ENCODE measurements at places on chromosomes 1 and 21.

DNA sequence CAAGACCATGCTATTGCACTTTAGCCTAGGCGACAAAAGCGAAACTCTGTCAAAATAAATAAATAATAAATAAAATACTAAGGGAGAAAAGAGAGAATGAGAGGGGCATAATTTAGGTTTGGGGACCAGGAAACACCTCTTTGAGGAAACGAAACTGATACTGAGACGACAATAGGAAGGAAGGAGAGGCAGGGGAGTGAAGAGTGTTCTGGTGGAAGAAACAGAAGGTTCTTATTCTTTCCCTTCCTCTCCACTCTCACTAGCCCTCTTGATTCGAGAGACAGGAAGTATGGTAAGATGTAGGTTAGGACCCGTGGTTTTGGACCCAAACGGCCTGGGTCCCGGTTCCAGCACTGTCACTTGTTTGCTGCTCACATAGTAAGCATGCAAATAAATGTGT lies 1.6 kb upstream of the NKAIN1 start:
- DNase-seq = no peak

GRCh38 chr1:9373619-9374018 lies 80.9 kb downstream of the SPSB1 start:
- DNase-seq = no peak

DNA sequence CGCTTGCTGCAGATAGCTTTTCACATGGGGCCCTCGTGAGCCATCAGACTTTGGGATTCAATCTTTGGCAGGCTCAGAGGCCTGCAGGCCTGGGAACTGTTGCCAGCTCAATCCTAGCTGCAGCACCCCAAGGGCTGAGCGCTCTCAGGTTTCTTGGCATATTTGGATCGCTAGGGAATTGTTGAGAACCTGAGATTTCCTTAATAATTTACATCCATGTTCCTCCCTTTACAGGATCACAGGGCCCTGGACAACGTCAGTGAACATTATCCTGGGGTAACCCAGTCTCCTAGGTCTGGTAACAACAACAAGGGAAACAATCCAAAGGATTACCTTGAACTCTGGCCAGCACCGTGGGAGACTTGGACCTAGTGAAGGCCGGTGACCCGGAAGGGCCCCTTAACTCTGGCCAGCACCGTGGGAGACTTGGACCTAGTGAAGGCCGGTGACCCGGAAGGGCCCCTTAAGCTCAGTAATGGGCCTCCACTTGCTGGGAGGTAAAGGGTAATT lies 49.3 kb upstream of the NEK2 start:
- DNase-seq = no peak

DNA sequence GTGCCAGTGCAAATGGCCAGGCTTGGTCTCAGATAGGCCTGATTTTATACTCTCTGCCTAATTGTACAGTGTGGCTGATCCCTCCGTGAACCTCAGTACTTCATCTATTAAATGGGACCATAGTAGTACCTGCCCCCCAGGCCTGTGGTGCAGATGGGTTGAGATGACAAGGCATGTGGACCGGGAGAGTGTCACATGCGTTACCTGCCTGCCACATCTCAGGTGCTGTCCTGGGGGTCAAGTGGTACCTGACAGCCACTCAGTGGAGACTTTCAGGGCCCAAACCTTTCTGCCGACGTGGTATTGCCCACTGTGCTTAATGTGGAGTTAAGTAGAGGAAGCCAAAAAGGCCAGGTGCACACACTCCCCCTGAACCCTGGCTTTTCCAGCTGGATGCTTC lies 197.3 kb downstream of the FOXD2 start:
- DNase-seq = no peak

- no peak for DNase-seq
Measured at GRCh38 chr1:226400519-226401354, 7.2 kb downstream of the PARP1 start.

DNA sequence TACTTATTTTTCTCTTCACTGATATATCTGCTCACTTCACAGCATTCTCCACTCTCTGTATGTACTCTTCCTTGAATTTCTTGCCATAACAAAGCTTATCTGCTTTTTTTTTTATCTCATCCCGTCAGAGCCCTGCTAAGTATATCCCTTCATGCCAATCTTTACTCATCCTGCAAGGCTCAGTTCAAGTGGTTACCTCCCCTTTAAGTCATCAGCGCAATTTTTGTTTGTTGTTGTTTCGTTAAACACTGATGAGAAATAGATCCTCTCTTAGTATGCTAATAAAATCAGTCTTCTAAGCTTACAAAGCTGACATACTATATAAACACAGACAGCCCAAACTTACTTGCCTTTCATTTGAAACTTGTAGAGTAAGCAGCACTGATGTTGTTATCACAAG lies 17.8 kb downstream of the COL24A1 start:
- DNase-seq = no peak

- peak; percentile 31 for DNase-seq
Measured at GRCh38 chr1:223331301-223331700, 32.7 kb downstream of the SUSD4 start.

GRCh38 chr1:150813028-150813707 lies 5.1 kb upstream of the CTSK start:
- no peak for DNase-seq

DNA sequence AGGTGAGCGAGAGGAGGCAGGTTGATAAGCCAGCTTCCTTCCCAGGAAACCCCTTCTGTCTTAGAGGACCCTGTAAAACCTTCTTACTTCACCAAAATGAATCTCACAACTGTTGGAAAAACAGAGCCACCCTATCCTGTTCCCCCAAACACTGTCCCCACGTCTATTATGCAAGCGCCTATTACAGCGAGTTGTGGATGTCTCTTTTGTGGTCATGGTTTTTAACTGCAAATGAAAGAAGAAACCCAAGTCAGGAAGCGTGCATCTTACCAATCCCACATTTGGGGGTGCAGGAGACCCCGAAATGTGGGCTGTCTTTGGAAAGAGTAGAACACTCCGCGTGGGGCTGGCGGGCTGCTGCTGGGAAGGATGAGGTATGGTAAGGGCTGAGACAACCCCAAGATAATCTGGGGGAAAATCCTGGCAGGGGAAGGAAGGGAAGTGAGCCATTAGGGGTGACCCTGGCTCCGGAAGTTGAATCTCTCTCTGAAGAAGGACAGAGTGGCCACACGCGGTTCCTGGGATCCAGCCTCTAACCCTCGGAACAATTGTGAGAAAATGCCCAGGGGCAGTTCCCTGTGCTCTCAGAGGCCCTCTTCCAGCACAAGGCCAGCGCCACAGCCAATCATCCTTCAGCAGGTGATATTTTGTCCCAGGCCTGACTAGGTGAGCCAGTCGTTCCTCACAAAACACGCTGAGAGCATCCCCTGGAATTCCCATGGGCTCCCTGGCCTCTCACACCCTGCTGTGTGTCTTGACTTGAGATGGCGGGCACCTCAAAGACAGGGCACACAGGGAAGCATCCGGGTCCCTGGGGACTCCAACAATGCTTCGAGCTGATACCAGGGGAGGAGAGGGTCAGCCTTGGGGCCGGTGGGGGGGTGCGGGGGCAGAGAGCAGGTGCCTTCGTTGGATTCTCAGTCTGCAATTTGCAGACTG lies 168.5 kb upstream of the IRF2BP2 start:
- DNase-seq = peak; percentile 79

DNA sequence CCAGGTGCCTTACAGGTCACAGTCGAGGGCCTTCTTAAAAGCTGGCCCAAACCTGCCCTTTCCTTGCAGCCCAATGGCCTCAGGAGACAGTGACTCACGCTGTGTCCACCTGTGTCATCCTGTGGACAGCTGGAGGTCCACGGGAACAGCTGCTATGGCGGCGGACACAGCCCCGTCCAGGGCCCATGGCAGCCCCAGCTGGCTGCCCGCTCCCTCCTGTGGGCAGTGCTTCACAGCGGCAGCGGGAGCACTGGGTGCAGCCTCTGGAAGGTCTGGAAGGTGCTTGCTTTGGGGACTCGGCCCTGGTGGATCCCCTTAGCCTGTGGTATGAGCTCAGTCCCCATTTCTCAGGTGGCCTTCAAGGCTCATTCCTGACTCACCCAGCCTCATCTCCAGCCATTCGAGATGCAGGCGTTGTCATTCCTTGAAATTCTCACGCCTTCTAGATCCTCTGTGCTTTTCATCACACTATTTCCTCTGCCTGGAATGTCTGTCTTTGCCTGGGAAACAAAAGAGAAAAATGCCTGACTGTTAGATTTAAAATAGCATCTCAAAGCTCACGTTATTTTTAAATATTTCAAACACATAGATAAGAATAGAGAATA lies 86.8 kb downstream of the KIF26B start:
- no peak for DNase-seq

DNA sequence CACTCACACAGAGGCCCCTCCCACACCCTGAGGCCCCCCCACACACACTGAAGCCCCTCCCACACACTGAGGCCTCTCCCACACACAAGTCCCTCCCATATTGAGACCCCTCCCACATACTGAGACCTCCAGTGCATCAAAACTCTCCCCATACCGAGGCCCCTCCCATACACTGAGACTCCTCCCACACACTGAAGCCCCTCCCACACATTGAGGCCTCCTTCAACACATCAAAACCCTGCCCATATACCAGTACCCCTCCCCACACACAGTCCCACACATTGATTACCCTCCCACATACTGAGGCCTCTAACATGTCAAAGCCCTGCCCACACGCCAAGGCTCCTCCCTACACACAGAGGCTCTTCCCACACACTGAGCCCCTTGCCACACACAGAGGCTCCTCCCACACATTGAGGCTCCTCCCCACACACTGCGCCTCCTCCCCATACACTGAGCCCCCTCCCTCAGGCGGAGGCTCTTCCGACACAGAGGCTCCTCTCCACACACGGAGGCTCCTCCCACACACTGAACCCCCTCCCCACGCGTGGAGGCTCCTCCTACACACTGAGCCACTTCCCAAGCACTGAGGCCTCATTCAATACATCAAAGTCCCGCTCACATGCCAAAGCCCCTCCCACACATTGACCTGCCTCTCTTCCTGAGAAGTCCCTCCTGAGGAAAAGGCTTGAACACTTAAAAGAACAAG lies 392.3 kb downstream of the CAMTA1 start:
- DNase-seq = no peak

DNA sequence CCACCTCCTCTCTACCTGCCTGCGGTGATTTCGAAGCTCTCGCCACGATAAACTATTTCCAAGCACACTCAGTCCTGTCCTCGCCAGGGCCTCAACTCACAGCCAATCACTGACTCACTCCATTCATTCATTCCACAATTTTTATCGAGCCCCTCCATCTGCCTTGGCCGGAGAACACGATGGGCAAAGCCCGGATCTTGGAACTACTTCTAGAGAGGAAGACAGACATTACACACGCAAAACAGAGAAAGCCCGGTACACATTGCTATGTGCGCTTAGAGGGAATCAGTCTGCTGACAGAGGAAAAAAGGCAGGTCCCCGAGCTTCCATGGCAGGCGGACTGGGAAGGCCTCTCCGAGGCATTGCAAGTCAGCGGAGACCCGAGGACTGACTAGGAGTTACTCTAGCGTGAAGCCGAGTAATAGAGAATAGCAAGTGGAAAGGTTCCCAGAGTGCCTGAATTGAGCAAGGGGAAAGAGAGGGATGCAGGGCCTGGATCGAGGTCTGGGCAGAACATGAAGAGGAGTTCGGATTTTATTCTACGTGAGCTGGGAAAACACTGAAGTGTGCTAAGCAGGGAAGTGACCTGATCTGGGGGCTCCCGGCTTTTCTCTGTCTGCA lies 54.2 kb upstream of the DNAJC6 start:
- no peak for DNase-seq

- DNase-seq = no peak
Measured at GRCh38 chr1:77040826-77041225, 173.5 kb downstream of the ST6GALNAC5 start.

DNA sequence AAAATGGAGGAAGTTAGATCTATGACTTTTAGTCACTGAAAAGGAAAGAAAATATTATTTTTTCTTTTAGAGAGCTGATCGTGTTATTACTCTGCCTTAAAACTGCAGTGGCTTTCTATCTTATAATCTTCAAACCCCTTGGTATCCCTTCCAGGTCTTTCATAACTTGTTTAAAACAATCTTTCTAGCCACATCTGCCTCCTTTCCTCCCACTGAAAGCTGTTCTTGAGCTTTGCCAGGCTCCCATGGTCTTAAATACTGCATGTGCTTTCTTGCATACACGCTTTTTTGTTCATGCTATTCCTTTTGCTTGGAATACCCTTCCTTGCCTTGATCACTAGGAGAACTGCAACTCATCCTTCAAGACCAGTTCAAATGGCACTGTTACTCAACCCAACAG lies 65.9 kb upstream of the GADD45A start:
- DNase-seq = no peak

DNA sequence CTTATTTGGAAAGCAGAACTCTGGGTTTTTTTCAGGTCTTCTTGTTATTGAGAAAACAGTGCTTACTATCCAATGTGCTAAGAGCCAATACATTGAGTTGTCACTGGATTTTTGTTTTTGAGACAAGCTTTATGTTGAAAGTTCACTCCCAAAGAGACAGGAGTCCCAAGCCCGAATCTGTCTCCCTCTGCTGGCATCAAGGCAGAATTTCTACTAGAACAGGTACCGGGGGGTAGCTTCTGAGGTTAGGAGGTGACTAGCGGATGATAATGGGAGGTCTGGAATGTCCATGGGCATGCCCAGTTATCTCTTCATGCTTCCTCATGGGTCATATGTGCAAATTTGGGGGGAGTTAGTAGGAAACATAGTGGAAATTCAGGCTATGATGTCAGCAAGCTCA lies 25.1 kb downstream of the ZNF124 start:
- no peak for DNase-seq

DNA sequence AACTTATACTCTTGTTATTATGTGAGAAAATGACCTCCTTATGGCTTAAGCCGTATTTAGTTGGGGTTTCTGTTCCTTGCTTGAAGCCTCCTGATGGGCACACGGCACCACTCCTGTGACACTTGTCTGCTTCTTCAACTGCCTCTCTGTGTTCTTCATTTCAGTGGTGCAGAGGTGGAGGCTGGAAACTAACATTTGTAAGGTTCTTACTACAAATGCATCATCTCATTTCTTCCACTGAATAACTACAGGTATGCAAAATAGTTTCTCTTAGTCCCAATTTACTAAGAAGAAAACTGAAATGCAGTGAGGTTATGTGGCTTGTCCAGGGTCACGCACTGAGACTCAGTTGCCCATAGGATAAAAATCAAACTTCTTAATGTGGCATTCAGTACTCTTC lies 23.6 kb upstream of the ZNF362 start:
- no peak for DNase-seq

DNA sequence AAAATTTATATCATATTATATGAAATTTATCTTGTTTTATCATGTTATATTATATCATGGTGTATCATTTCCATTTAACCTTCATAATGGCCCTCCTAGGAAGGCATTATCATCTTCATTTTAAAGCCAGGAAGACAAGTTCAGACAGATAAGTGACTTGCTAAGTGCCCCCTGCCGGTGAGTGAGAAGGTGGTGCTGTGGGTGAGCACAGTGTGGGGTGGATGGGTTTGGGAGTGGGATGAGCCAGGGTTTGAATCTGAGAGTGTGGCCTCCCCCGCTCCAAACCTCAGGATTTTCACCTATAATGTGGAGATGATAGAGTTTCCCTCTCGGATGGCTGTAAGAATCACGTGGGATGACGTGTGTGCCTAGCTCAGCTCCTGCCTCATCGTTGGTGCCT lies 108.7 kb upstream of the IGSF21 start:
- no peak for DNase-seq

- DNase-seq = no peak
Measured at GRCh38 chr1:177274687-177275211, 104.0 kb downstream of the BRINP2 start.

Data from type B pancreatic cell (in vitro differentiated cells).